NCI-H446 treated with DMSO at 0.1 percent for 48 hours (cell line): ENCODE measurements at places on chromosomes 12 and 14.

- no peak for DNase-seq
Observed at GRCh38 chr14:45811155-45811554, 558.2 kb upstream of the MIS18BP1 start.

- DNase-seq: no peak
Observed at GRCh38 chr12:3142386-3142785, 65.2 kb downstream of the TSPAN9 start.

DNA sequence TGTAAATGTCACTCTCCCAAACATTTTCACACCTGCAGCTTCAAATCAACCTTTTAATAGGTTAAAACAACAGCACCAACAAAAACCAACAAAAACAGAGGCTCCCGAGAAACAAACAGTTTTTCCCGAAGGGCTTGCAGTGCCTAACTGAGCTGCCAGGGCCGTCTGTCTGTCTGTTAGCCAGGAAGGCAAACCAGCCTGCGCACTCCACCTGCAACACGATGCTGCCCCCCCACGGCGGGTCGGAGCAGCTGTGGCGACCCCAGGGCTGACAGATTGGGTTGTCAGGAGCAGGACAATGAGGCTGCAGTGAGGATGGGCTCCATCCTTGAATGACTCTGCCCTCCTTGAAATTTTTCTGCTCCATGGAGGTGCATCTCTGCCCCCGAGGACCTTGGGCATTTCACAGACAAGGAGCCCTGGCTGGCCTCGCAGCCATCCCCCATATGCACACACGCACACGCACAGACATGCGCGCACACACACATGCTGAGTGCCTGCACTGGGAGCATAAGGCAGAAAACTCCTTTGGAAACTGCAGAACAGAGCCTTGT lies 2.6 kb downstream of the RTL1 start:
- no peak for DNase-seq

DNA sequence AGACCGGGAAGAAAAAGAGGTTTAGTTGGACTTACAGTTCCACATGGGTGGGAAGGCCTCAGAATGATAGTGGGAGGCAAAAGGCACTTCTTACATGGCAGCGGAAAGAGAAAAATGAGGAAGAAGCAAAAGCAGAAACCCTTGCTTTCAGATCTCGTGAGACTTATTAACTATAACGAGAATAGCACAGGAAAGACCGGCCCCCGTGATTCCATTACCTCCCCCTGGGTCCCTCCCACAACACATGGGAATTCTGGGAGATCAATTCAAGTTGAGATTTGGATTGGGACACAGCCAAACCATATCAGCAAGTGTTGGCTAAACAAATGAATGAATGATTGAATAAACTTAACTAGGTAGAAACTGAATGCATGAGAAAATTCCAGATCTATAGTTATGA lies 85.3 kb upstream of the PARP11 start:
- no peak for DNase-seq

DNA sequence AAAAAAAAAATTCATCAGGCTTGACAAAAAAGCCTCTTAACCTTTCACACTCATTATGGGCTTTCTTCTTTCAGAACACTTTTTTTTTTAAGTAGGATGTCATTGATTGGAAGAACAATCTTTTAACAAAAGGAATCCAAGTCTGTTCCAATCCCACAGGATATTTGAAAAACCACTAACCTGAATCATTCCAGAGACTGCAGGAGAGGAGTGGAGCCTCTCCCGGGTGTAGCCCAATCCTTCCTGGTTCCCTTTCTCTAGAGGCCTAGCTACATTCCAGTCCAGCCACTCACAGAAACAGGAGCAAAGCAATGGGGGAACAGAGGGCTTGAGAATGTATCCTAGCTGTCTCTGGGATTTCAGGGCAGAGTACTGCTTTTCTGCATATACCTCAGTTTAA lies 4.3 kb downstream of the MFAP5 start:
- no peak for DNase-seq

DNA sequence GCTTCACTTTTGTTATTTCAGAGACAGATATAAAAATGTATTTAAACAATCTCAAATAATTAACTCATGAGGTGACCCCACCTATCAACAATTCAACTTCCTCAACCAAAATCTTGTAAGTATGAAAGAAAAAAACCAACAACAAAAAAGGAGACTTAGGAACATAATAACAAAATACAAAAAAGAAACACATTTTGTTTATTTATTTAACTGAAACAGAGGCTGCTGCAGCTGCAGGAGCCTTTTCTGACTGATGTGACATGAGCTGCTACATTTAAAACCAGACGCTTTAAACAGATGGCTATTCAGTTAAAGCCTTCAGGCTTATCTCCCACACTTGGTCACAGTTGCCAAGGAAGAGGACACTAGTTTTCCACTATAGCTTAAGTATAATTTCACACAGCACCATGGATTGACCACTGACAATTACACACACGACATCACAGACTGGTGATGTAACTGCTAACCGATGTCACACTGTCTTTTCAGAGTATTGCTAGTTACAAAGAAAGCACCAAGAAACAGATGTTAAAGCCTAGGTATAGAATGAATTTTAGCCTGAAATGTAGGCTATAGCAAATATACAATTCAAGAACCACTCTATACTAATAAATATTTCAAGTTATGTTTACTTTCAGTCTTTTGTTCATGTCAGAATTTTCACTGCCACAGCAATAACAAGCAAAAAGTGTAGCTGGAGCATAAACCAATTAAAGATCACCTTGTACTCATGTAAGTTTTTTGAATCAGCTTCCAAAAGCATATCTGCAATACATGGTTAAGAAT lies 113.0 kb downstream of the MED13L start:
- DNase-seq: no peak

DNA sequence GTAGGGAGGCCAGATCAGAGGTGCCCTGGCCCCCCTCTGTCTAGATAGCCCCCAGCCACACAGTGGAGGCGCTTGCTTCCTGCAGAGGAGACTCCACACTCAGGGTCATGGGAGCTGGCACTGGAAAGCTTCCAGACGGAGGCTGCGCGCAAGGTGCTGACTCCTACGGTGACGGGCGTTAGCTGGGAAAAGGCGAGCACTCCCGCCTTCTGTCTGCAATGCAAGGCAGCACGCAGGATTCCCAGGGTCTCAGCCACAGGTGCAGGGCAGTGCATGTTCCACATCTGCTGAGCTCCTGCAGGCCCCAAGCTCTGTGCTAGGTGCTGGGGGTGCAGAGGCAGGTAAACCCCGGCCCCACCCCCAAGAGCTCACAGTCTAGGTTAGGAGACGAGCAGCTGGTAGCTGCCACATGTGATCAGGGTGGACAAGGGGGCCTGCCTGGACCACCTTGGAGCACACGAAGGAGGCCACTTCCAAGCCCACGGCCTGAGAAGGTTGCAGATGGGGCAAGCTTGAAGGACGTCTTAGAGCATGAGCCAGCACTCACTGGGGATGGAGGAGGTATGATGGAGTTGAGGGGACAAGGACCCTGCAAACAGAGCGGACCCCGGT lies 310.9 kb upstream of the DIO3 start:
- DNase-seq: no peak

GRCh38 chr12:5295996-5296395 lies 135.9 kb upstream of the NTF3 start:
- DNase-seq: no peak

- no peak for DNase-seq
Observed at GRCh38 chr12:51913071-51914033, 6.0 kb downstream of the ACVRL1 start.

DNA sequence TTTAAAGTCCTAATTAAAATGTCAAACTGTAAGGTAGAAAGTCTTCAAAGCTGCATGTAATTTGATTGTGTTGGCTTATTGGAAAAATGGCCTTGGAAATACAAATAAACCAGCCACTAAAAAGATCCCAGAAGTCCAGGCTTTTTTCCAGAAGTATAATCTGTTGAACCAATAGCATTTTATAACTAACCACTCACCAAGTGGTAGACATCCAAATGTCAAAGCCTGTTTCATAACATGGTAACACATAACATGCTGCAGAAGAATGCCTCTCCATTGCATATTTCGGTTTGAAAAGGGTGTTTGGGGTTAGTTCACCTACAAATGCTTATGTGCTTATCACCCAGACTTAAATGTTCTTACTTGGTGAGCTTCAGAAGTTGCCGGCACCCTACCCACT lies 183.7 kb upstream of the DIO2 start:
- DNase-seq: no peak

DNA sequence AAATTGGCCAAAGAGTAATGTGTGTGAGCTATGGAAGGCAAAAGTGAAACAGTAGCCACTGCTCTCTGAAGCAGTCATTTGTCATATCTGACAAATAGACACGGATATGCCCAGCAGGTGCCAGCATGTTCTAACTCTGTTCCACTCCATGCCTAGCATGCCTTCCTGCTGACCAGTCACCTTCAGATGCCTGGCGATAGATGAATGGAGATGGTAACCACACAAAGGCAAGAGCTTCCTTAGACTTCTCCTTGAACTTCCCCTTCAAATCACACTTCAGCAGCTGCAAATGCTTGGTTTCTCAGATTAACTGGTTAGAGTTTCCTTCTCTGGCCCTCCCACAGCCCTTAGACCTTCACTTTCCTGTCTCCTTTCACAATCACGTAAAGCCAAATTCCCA lies 429.9 kb downstream of the DAD1 start:
- no peak for DNase-seq

GRCh38 chr12:114406984-114407841 lies 1.3 kb upstream of the TBX5 start:
- DNase-seq: no peak

GRCh38 chr14:91586410-91586809 lies 76.3 kb upstream of the PPP4R3A start:
- no peak for DNase-seq

DNA sequence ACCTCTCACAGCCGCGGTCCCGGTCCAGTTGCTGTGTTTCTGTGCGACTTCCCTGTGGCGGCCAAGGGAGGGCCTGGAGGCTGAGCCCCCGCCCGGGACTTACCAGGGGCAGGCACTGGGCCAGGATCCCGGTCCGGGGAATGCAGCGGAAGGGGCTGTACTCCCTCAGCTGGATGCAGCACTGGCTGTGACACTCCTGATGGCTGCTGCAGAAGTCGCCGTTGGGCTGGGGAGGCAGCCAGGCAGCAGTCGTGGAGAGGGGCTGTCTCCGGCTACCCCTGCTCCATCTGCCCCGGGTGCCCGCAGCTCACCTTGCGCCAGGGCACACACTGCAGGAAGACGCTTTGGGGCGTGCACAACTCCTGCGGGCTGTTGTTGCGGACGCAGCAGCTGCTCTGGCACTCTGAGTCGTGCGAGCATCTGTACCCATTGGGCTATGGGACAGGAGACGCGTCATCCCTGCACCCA lies 6.2 kb downstream of the LRCOL1 start:
- no peak for DNase-seq

- DNase-seq: no peak
Observed at GRCh38 chr12:27812502-27812901, 32.5 kb upstream of the MANSC4 start.

- DNase-seq: no peak
Observed at GRCh38 chr14:103220982-103221641, 97.9 kb downstream of the TNFAIP2 start.

DNA sequence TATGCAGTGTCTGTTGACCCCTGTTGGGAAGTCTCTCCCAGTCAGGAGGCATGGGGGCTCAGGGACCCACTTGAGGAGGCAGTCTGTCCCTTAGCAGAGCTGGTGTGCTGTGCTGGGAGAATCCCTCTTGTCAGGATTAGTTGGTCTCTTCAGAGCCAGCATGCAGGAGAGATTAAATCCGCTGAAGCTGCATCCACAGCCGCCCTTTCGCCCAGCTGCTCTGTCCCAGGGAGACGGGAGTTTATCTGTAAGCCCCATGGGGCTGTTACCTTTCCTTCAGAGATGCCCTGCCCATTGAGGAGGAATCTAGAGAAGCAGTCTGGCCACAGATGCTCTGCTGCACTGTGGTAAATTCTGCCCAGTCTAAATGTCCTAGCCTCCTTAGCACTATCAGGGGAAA lies 13.1 kb upstream of the KLRC1 start:
- no peak for DNase-seq

- DNase-seq: no peak
Observed at GRCh38 chr14:40806471-40806870, 800.2 kb upstream of the LRFN5 start.

DNA sequence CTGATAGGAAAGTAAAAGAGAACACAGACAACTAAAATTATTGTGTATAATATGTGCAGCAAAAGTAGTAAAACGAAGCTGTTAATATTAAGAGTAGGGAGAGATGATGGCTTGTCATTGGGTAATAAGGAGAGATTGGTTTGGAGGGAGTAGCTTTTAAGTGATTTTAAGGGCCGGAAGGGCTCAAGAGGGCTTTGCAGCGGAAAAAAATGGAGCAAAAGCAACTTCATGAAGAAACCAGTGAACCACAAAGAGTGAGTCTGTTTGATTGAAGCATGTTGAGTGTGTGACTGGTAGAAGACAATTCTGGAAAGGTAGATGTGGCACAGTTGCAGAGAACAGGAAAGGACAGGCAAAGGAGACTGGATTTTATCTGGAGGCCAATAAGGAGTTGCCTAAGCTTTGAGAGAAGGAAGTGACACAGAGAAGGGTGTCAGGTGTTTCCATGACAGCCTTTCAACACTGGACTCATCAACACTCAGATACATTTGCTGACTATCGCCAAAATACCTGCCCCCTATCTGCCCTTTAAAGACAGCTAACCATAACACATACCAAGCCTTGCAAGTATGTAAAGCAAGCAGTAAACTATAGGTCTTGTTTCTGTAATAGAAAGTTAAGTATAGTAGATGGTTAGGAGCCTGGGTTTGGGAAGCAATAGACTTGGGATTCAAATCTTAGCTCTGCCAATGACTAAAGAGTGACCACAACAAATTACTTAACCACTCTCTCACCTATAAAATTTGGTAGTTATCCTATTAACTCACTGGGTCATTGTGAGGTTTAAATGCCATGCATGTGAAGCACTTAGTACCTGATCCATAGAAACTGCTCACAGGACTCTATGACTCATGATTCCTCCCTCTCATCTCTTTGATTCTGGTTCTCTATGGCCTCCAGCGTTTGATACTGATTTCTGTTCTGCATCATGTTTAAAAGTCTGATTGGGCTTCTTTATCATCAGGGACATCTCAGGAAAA lies 117.3 kb upstream of the LMNTD1 start:
- DNase-seq: no peak

DNA sequence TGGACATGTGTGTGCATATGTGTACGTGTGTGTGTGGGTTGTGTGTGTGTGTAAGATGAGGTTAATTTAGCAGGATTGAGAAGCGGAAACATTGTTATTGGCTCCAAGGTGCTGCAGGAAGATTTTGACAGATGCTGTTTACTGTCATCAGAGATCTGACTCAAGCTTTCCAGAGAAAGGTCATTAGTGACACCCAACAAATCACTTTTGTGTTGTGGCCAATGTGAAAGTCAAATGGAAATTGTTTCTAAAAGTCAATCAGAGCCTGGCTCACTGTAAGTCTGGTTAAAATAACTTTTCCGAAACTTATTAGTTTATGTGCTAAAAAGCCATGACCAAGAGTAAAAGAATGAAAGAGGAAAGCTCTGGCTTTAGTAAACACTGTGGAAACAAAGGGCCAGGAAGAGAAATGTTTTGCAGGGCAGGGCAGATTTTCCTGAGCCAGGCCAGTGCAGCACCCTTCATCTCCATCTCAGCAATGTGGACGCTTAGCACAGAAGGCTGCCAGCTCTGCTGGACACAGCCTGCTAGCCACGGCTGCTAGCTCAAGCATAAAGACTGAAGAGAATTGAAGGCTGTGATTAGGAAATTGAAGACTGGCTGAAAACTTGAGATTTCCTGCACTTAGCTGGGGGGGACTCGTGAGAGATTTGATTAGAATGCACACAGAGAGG lies 235.8 kb downstream of the NEDD1 start:
- peak; percentile 81 for DNase-seq

- DNase-seq: no peak
Observed at GRCh38 chr12:92582893-92583292, 119.9 kb upstream of the PLEKHG7 start.

- no peak for DNase-seq
Observed at GRCh38 chr14:69852531-69853321, 26.5 kb upstream of the SMOC1 start.
